ENCODE measurements at places on chromosomes 5 and 9. TPM values are rescaled to one million over a fixed set of nuclear protein-coding genes. Genes with fewer than 3 reads are reported as not detected.

C5orf52 gene
- not detected for total RNA-seq

KCTD16 gene
- total RNA-seq, result 0.07 TPM

SLC34A1 gene
- 0.21 TPM for total RNA-seq

CDX1 gene
- total RNA-seq, result not detected

- H3K27ac ChIP-seq, result no peak overlapping the region
- H3K4me3 ChIP-seq, result no peak overlapping the region
- no peak for DNase-seq
- no peaks in the 10 kb centered on the region for H3K4me1 ChIP-seq
- no peaks in the 10 kb centered on the region for H3K27me3 ChIP-seq
Observed at GRCh38 chr9:16833296-16833835, 37.1 kb downstream of the BNC2 start.

DNA sequence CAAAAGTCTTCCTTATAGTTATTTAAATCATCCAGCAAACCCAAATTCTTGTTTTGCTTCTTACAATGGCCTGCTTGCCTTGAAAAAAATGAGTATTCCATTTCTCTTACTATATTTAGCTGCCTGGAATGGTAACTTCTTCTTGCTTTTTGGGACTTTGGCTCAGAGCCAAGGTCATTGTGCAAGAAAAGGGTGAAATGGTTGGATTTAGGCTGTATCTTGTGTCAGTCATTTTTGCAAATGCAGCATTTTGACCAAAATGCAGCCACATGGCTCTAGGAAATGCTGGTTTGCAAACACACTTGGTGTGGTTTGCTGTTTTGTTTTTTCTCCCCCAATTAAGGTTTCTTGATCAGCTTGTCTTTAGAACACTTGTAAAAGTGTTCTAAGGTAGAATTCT lies 133.3 kb upstream of the ELL2 start:
- peaks cover 10% of the 10 kb centered on the region for H3K27me3 ChIP-seq
- DNase-seq, result no peak
- peaks cover 7% of the 10 kb centered on the region for H3K4me1 ChIP-seq
- peaks cover 2% of the 10 kb centered on the region for H3K36me3 ChIP-seq
- H3K4me3 ChIP-seq, result no peak overlapping the region

- no peaks in the 10 kb centered on the region for H3K36me3 ChIP-seq
- DNase-seq, result no peak
- H3K4me3 ChIP-seq, result no peak overlapping the region
- peaks cover 24% of the 10 kb centered on the region for H3K4me1 ChIP-seq
- peaks cover 8% of the 10 kb centered on the region for H3K27me3 ChIP-seq
- no peak overlapping the region for H3K27ac ChIP-seq
Observed at GRCh38 chr9:114499528-114499927, 5.7 kb downstream of the WHRN start.

GRCh38 chr9:122367774-122368460 lies 2.9 kb upstream of the PTGS1 start:
- no peak overlapping the region for H3K4me3 ChIP-seq
- DNase-seq, result no peak
- no peak overlapping the region for H3K27ac ChIP-seq
- peaks cover 33% of the 10 kb centered on the region for H3K27me3 ChIP-seq
- H3K4me1 ChIP-seq, result peaks cover 12% of the 10 kb centered on the region

- peaks cover 20% of the 10 kb centered on the region for H3K36me3 ChIP-seq
- H3K27me3 ChIP-seq, result peaks cover 9% of the 10 kb centered on the region
- no peak for DNase-seq
- no peak overlapping the region for H3K4me3 ChIP-seq
- H3K27ac ChIP-seq, result no peak overlapping the region
- peaks cover 14% of the 10 kb centered on the region for H3K4me1 ChIP-seq
Observed at GRCh38 chr5:40124367-40124766, 555.3 kb upstream of the PTGER4 start.

GRCh38 chr9:79609468-79610018 lies 37.8 kb downstream of the TLE4 start:
- no peak overlapping the region for H3K4me3 ChIP-seq
- DNase-seq, result no peak
- peaks cover 9% of the 10 kb centered on the region for H3K36me3 ChIP-seq

- peak overlapping the region; percentile 63 for H3K4me3 ChIP-seq
- peaks cover 22% of the 10 kb centered on the region for H3K4me1 ChIP-seq
- H3K27me3 ChIP-seq, result peaks cover 17% of the 10 kb centered on the region
- H3K27ac ChIP-seq, result no peak overlapping the region
- H3K36me3 ChIP-seq, result no peaks in the 10 kb centered on the region
Observed at GRCh38 chr9:126439402-126439765, 112.8 kb downstream of the MVB12B start.

DNA sequence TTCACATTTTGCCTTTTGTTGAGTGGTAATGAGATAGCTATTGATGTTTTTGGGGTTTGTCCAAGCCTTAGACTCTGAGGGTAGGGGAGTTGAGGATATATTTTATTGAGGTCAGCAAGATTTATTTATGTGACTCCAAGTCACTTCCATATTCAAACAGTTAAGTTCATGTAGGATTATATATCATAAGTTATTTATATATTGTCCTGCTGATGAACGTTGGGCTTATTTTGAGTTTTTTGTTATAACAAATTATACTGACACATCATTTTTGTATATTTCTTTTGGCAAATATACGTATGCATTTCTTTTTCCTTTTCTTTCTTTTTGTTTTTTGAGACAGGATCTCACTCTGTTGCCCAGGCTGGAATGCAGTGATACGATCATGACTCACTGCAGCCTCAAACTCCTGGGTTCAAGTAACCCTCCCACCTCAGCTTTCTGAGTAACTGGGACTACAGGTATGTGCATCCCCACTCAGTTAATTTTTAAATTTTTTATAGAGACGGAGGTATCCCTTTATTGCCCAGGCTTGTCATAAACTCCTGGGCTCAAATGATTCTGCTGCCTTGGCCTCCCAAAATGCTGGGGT lies 23.5 kb upstream of the IL12B start:
- no peak for DNase-seq
- no peak overlapping the region for H3K4me3 ChIP-seq
- no peaks in the 10 kb centered on the region for H3K4me1 ChIP-seq

DNA sequence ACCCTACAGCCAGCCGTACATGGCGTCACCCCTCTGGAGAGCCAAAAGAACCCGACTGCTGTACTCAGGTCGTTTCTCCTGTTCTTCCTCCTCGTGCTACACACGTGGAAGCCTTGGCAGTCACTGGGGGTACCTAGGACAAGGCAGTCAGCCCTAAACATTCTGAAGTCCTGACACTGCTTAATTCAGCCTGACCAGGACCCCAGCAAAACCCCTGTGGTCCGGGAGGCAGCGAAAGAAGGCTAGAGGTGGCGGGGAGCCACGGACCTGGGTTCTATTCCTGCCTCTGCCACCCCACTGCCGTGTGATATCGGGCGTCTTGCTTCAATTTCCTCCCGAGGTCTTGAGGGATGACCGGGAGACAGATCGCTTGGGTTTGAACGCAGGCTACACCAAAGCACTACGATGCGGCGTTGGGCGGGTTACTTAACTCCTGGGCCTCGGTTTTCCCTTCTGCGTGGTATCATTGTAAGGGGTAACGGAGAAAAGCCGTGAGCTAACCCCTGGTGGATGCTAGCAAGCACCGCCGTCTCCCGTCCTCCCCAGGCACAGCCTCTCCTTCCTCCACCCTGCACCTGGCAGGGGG lies 429 bp upstream of the ARL10 start:
- no peaks in the 10 kb centered on the region for H3K27me3 ChIP-seq
- peak overlapping the region; percentile 77 for H3K4me3 ChIP-seq
- peaks cover 5% of the 10 kb centered on the region for H3K36me3 ChIP-seq
- peaks cover 33% of the 10 kb centered on the region for H3K4me1 ChIP-seq
- DNase-seq, result no peak

GRCh38 chr5:79873187-79873586 lies 117.9 kb downstream of the MTX3 start:
- no peaks in the 10 kb centered on the region for H3K36me3 ChIP-seq
- DNase-seq, result no peak
- H3K27me3 ChIP-seq, result peaks cover 20% of the 10 kb centered on the region
- H3K4me3 ChIP-seq, result no peak overlapping the region
- no peak overlapping the region for H3K27ac ChIP-seq

- no peak for DNase-seq
- no peaks in the 10 kb centered on the region for H3K4me1 ChIP-seq
- no peak overlapping the region for H3K4me3 ChIP-seq
- no peaks in the 10 kb centered on the region for H3K36me3 ChIP-seq
Observed at GRCh38 chr5:3182133-3182876, 413.3 kb upstream of the IRX1 start.

DNA sequence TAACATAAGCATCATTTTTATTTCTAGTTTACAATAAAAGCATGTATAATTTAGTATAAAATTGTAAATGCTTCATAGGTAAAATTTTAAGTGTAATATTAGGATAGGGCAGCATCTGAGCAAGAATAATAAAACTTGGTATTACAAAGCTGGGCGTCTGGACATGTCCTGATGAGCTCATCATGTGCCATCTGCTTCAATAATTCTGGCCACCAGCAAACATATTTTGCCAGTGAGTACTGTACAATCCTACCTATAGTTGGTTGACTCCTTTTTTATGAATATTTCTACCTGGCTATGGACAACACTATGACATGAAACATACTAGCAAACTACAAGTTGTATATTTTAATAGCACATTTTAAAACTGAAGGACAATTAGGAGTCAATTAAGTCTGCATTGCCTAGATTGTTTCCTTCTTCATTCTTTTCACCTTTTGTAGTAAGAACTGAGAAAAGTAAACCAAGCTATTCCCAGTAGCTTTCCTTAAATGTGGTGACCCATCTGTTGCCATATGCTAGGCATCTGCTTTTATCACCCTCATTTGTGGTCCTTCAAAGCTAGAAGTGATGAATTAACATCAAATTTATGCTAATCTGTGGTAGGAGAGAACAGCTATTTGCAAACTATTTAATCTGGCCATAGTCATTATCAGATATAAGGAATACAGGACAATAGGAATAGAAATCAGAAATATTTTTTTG lies 23.4 kb downstream of the LURAP1L start:
- no peak overlapping the region for H3K27ac ChIP-seq
- H3K4me3 ChIP-seq, result no peak overlapping the region
- no peaks in the 10 kb centered on the region for H3K4me1 ChIP-seq
- H3K36me3 ChIP-seq, result no peaks in the 10 kb centered on the region

DNA sequence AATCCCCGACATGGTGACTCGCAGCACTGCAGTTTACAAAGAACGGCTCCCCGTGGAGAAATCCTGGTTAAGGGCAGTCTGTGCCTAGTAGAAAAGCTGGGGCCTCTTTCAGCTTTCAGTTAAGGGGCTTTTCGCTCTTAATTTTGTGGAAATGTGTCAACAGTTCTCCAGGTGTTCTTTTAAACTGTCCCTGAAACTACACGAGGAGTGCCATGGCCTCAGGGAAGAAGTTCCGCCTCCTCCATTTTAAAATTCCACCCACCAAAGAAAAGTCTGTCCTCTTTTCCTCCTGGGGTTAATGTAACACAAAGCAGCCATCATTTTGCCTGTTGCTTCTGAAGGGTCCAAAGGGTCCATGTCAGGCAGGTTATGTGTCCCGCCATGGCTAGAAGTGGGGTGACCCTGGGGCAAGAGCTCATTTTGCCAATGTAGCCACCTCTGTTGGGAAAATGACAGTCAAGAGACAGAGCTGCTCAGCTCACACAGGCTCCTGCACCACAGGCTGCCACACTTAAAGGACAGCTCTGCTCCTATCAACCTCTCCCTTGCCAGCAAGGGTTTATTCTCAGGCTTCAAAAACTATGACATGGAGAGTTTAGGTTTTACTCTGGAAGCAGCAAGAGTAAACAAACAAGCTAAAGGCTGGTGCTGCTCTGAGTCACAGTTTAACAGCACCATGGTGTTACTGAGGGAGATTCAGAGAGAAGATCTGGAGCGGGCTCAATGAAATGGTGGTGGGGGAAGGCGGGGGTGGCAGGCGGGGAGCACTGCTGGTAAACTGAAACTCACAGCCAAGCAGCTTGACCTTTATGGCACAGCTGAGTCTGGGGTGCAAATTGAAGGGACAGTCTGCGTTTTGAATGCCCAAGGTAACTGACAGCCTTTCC lies 3.2 kb downstream of the WHRN start:
- H3K27ac ChIP-seq, result peak overlapping the region; percentile 24
- no peak for DNase-seq

DNA sequence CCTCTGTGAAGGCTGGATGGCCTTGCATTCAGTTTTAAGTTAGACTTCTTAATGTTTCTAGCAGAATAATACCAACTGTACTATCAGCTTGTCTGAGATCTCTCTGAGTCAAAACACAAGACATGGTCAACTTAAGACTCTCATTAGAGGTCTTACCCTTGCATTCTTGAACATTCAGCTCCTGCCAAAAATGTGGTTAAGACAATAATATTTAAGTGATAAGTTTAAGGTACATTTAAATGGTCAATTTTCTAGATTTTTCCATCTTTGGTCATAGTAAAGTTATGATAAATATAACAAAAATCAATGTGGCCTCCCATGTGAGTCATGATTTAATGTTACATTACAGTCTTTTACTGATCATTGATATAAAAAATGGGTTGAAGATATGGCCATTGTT lies 75.0 kb downstream of the NR2F1 start:
- no peaks in the 10 kb centered on the region for H3K4me1 ChIP-seq
- H3K4me3 ChIP-seq, result no peak overlapping the region
- DNase-seq, result no peak
- H3K27me3 ChIP-seq, result no peaks in the 10 kb centered on the region
- no peaks in the 10 kb centered on the region for H3K36me3 ChIP-seq
- no peak overlapping the region for H3K27ac ChIP-seq
